ENCODE measurements at places on chromosomes 12 and 14.

DNA sequence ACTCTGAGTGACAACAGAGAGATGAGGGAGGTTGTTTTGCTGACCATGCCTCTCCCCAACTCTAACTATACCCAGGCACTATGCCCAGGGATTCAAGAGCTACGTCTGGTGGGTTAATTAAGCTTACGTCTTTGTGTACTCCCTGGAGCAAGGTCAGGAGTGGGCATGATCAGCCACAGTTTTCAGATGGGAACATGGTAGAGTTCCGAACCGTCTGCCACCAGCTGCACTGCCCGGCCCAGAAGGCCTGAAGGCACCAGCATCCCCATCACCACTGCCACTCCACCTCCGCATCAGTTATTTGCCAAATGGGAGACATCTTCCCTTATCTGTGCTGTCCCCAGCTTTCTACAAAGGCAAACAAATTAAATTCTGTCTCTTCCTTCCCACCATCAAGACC, 11.1 kb upstream of the GPX2 start:
- no peak for DNase-seq

GRCh38 chr12:473863-474577, 14.3 kb downstream of the B4GALNT3 start:
- no peak for DNase-seq

- no peak for DNase-seq
Measured at GRCh38 chr14:34355584-34356263, 106.3 kb downstream of the SPTSSA start.

DNA sequence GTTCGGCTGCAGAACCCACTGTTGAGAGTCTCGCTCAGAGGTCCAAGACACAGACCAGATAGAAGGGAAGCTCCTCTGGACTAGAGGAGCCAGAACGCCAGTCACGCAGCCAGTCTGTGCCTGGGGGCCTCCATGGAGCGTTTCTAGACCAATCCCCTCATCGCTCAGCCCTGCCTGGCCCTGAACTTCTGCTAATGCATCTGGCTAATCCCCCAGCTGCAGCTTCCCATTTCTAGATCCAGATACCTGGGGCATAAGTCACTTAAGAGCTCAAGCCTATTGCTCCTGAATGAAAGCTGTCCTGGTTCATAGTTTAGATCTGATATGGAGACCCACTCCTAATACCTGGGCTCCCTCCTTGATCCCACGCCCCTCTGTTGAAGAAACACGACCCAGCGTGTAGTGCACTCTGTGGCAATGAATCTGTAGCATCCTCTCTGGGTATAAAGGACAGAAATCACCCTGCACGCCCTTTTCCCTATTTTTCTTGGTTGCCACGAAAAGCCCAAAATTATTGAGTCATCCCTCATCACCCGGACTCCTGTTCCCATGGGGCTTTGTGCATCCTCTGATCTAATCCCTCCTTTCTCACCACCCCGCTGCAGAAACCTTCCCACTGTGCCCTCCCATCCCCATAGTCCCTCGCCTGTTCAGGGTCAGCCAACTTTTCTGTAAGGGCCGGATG, 341.6 kb upstream of the FKBP4 start:
- no peak for DNase-seq

DNA sequence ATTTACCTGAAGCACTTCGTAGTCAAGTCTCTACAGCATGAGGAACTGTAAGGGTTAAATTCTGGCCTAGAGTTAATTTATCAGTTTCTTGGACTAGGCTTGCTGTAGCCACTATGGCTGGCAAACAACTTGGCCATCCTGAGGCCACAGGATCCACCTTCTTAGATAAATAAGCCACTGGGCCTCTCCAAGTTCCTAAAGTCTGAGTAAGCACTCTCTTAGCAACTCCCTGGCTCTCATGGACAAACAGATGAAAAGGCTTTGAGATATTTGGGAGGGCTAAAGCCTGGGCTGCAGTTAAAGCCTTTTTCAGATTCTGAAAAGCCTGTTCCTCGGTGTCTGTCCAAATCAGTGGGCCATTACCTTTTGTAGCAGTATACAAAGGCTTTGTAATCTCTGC, 675.0 kb downstream of the TMEM121 start:
- DNase-seq: no peak

- DNase-seq: no peak
Measured at GRCh38 chr14:86852530-86852929, 1140.5 kb downstream of the GALC start.

GRCh38 chr12:11814374-11814773, 164.9 kb downstream of the ETV6 start:
- no peak for DNase-seq

DNA sequence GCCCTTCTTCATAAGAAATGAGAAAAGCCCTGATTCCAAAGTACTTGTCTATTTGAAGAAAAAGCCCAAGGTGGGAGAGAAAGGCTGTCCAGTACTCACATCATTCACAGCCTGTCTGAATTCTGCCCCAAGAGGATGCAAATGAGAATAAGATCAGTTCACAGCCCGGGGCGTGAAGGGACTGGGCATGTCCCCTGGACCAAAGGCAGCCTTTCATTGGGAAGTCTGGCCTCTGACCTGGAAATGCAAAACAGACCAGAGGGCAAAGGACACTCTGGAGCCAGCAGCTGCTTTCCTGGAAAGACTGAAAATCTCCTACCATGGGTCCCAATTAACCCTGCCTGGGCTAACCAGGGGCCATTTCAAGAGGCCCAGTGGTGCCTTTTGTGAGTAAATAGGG, 191.2 kb upstream of the PELI2 start:
- no peak for DNase-seq

DNA sequence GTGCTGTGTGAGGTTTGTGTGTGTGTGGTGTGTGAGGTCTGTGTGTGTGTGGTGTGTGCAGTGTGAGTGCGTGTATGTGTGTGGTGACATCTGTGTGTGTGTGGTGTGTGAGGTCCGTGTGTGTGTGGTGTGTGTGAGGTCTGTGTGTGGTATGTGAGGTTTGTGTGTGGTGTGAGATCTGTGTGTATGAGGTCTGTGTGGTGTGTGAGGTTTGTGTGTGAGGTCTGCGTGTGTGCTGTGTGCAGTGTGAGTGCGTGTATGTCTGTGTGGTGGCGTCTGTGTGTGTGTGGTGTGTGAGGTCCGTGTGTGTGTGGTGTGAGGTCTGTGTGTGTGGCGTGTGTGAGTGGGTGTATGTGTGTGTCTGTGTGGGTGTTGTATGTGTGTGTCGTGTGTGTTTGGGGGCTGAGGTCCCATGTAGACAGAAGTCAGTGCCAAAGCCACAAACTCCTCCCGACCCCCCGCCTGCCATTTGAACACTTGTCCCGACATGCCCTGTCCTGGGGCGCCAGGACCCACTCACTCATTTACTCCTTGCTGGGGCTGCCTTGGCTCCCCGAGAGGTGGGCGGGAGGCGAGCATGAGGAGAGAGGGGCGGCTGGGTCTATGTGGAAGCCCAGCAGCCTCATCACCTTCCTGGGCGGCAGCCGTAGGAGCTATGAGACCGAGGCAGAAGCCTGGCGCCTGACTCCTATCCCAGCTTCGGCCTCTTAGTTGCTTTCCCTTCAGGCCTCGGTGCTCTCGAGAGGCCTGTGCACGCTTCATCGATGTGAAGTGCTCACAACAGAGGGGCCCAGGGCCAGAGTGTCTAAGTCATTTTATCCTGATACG, 20.5 kb downstream of the RILPL1 start:
- DNase-seq: no peak

GRCh38 chr12:128970941-128971340, 117.7 kb downstream of the GLT1D1 start:
- DNase-seq: no peak

- DNase-seq: no peak
Measured at GRCh38 chr12:64938179-64938578, 113.7 kb downstream of the TBC1D30 start.

- no peak for DNase-seq
Measured at GRCh38 chr12:56160894-56161689, 2.9 kb downstream of the MYL6 start.

DNA sequence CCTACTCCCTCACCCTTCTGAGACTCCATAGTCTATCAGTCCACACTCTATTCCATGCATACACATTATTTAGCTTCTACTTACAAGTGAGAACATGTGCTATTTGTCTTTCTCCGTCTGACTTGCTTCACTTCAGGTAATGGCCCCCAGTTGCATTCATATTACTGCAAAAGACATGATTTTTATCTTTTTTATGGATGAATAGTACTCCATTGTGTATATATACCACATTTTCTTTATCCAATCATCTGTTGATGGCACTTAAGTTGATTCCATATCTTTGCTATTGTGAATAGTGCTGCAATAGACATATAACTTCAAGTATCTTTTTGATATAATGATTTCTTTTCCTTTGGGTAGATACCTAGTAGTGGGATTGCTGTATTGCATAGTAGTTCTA, 171.8 kb downstream of the DACT1 start:
- DNase-seq: no peak

- no peak for DNase-seq
Measured at GRCh38 chr14:91501951-91502930, 7.9 kb downstream of the PPP4R3A start.

- no peak for DNase-seq
Measured at GRCh38 chr12:128267131-128267622, at the start of gene TMEM132C. TMEM132C (plus strand) TSS chr12:128267170; CDS start chr12:128267403, 233 bp downstream.

DNA sequence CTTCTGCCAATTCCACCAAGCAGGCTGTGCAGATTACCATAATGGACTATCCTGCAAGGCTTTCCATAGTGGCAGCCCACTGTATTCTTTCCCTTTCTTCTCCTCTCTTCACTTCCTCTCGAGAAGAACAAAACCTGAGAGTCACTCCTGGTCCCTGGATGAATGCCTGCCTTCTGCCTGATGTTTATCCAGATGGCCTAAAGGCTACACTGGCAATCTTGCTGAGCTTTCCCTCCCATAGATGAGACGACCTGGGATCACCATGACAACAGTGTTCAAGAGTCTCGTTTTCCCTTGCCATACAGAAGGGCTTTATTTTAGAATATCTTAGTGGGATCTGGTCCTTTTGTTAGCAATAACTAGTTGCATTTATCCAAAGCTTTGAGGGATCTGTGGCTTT, 142.3 kb downstream of the RTN1 start:
- no peak for DNase-seq

DNA sequence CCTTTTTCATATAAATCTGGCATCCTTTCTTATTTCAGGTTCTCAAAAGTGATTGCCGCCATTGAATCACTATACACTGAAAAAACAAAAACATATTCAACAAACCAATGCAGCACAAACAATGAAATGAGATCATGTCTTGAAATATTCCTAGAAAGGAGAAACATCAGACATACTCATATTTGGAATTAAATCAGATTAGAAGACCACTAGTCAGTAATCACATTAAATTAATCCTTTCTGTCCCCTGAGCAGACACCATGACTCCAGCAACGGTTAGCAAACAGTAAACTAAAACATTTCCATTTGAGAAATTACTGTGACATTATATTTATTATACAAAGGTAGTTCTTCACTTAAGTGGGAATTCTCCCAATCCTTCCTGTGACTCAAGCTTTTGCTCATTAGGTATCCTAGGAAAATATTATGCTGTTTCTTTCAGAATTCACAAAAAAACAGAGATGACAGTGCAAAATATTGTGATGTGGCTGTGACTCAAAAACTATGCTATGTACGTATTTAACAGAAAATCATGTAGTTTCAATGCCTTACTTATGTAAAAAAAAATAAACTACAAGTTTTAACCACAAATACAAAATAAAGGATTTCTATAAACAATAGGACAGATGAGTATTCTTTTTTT, 29.7 kb downstream of the CPNE8 start:
- no peak for DNase-seq

DNA sequence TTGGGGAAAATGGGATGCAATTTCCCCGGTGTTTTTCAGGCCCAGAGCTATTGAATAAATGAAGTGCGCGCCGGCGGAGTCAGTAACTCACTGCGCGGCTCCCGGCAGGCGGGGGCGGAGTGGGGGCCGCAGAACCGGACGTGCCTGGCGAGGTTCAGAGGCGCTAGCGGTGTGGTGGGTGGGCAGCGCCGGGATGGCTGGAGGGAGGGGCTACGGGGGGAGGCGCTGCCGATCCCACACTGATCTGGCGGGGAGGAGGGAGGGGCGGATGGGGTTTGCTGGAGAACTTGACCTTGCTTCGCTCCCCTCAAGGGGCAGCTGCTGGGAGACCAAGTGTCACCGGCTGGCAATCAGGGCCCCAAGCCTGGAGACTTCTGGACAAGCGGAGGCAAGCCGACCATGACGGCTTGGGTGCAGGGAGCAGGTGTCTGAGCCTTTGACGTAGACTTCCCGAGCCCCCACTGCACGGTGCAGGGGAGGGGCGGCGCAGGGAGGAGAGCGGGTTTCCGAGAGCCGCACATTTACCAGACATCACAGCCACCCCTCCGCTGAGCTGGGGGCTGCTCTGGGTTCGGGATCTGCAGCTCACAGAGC, 174.1 kb upstream of the RTL1 start:
- no peak for DNase-seq

GRCh38 chr14:23942587-23942986, 11.0 kb upstream of the DHRS4 start:
- no peak for DNase-seq

DNA sequence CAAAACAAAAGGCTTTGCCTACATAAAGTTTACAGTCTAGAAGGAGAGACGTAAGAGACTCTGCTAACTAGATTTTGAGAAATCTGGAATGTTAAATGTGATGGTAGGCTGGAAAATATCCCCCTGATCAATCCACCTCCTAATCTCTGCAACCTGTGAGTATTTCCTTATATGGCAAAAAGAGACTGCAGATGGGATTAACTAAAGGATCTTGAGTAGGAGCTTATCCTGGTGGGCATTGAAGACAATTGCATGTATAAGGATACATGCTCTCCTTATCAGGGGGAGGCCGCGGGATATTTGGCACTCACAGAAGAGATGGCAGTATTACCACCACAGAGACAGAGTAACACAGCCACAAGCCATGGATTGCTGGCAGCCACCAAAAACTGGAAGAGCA, 95.2 kb downstream of the EGLN3 start:
- DNase-seq: no peak

- no peak for DNase-seq
Measured at GRCh38 chr14:54976316-54976715, 50.6 kb downstream of the WDHD1 start.

- DNase-seq: no peak
Measured at GRCh38 chr14:55747186-55747585, 167.2 kb downstream of the KTN1 start.

Data from activated CD8-positive, alpha-beta memory T cell treated with anti-CD3 and anti-CD28 coated beads, Interleukin-2, amount 50 U/mL, for 4 hours (primary cell).